ENCODE measurements at places on chromosomes 5 and 9.

- DNase-seq: no peak
Observed at GRCh38 chr5:493119-493701, 31.0 kb downstream of the SLC9A3 start.

- DNase-seq: no peak
Observed at GRCh38 chr5:180352116-180353047, 754 bp downstream of the GFPT2 start.

GRCh38 chr5:43631182-43631910, 28.4 kb downstream of the NNT start:
- DNase-seq: no peak

DNA sequence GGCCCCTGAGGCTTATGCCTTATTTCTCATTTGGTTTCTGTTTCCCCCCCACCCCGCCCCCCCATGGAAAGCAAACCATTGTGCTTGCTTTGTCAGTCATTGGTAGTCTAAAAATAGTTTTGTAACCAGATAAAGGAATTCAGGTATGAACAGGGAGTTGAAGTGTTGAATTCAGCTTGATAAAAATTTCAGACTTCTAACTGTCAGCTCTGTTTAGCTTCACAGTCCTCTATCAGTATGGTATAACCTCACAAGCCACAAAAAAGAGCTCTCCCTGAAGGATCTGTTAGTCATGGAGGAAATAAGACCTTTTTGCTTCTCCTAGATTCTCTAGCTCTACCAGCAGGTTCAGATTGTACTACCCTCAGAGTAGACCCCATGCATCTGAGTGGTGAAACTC, 378.1 kb downstream of the TMEM38B start:
- no peak for DNase-seq

DNA sequence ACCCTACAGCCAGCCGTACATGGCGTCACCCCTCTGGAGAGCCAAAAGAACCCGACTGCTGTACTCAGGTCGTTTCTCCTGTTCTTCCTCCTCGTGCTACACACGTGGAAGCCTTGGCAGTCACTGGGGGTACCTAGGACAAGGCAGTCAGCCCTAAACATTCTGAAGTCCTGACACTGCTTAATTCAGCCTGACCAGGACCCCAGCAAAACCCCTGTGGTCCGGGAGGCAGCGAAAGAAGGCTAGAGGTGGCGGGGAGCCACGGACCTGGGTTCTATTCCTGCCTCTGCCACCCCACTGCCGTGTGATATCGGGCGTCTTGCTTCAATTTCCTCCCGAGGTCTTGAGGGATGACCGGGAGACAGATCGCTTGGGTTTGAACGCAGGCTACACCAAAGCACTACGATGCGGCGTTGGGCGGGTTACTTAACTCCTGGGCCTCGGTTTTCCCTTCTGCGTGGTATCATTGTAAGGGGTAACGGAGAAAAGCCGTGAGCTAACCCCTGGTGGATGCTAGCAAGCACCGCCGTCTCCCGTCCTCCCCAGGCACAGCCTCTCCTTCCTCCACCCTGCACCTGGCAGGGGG, 429 bp upstream of the ARL10 start:
- no peak for DNase-seq

- peak; percentile 56 for DNase-seq
Observed at GRCh38 chr9:112486221-112487007, at the start of gene KIAA1958. KIAA1958 (plus strand) TSS chr9:112486827; CDS start chr9:112574081, 87,254 bp downstream.

GRCh38 chr5:77643654-77644370, 5.3 kb upstream of the OTP start:
- no peak for DNase-seq

DNA sequence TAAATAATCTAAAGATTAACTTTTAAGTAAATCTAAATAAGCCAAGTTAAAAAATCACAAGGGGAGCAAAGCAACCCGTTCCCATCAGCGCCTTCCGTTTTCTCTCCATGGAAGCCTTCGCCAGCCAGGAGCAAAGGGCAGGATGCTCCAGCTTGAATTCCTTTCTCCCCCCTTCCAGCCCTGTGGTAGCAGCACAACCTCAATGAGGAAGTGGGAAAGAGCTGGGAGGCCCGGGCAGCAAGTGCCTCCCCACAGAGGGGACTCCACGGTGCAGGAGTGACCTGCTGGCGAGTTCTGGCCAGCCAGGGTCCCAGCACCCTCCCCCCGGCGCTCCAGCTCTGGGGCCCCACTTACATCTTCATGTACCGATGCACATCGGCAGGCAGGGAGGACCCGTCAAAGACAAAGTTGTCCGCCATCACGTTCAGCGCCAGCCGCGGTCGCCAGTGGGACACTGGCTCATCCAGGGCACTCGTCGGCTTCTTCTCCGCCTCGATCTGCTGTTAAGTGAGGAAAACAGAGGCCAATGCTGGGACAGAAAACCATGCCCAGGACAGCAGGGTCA, 6.3 kb downstream of the CLPTM1L start:
- DNase-seq: no peak

DNA sequence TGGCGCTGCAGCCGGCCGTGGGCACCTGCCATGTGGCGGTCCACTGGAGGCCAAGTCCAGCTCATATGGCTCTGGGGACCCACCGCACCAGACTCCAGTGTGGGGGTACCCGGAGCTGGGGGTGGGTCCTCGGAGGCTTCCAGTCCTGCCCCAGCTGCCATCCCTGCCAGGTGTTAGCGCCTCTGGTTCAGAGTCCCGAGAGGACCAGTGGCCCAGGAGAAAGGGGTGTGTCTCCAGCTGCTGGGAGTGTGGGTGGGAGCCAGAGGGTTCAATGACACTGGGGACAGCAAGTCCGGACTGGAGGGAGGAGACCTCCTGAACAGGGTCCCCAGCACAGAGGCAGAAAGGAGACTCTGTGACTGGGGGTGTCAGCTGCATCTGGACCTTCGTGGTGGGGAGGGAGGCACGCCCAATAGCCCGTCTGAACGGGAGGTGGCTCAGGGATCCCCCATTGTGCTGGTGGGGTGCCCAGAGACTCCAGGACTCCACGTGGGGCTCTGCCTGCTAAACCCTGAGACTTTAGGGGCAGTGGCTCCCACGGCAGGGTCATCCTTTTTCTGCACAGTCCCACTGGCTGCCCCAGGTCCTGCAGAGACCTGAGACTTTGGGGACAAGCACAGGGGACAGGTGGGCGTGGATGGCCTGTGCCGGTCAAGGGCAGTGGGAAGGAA, 2.4 kb upstream of the AHRR start:
- DNase-seq: no peak

- DNase-seq: no peak
Observed at GRCh38 chr5:81195335-81195929, 37.7 kb upstream of the CKMT2 start.

GRCh38 chr9:127803507-127804352, 1.0 kb downstream of the FPGS start:
- DNase-seq: no peak

GRCh38 chr5:173581408-173582215, 34.8 kb downstream of the BOD1 start:
- no peak for DNase-seq

- DNase-seq: no peak
Observed at GRCh38 chr5:30106596-30106995, 1086.9 kb upstream of the CDH6 start.

Data from stimulated activated CD4-positive, alpha-beta T cell treated with anti-CD3 and anti-CD28 coated beads, Interleukin-1b, Interleukin-23, amount 100 ng/mL, for 1 hour (primary cell).